ENCODE measurements at places on chromosomes 12 and 14.

- no peak for DNase-seq
Observed at GRCh38 chr14:74763803-74764531, 851 bp downstream of the YLPM1 start.

DNA sequence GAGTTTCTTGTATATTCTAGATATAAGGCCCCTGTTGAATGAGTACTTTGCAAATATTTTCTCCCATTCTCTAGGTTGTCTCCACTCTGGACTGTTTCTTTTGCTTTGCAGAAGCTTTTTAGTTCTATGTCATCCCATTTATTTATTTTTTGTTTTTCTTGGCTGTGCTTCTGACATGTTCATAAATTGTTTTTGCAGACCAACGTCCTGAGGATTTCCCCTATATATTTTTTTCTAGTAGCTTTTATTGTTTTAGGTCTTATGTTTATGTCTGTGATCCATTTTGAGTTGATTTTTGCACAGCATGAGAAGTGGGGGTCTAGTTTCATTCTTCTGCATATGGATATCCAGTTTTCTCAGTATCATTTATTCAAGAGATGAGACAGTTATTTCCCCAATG lies 70.4 kb upstream of the BTG1 start:
- no peak for DNase-seq

- DNase-seq = no peak
Observed at GRCh38 chr12:92462527-92462926, 240.3 kb upstream of the PLEKHG7 start.

GRCh38 chr12:132343294-132344004 lies 14.1 kb upstream of the GALNT9 start:
- no peak for DNase-seq

DNA sequence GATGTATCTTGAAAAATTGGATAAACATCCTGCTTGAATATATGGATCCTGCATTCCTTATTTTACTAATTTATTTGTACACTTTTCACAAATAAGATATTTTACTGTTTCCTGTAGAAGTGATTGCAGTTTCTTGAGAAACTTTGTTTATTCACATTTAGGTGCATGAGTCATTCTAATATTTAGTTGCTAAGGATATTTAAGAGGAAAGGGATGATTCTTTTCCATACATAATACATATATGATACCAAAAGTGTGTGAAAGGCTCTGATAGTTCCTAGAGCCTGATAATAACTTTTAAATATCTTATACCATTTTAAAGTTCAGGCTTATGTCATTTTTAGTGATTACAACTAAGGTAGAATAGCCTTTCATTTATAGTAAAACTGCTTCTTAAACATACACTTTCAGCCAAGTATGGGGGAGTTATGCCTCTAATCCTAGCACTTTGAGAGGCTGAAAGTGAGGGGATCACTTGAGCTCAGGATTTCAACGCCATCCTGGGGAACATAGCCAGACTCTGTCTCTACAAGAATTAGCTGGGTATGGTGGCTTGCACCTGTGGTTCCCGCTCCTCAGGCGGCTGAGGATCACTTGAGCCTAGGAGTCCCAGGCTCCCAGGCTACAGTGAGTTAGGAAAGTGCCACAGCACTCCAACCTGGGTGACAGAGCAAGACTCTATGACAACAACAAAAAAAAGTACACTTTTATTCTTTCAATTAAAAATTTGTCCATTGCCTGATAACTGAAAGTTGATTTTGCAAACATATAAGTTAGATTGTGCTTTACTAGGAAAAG lies 262.6 kb upstream of the LRIG3 start:
- DNase-seq = no peak

- DNase-seq = no peak
Observed at GRCh38 chr12:51932218-51933076, 19.1 kb upstream of the ACVR1B start.

- no peak for DNase-seq
Observed at GRCh38 chr14:50622978-50623377, 45.1 kb downstream of the SAV1 start.

DNA sequence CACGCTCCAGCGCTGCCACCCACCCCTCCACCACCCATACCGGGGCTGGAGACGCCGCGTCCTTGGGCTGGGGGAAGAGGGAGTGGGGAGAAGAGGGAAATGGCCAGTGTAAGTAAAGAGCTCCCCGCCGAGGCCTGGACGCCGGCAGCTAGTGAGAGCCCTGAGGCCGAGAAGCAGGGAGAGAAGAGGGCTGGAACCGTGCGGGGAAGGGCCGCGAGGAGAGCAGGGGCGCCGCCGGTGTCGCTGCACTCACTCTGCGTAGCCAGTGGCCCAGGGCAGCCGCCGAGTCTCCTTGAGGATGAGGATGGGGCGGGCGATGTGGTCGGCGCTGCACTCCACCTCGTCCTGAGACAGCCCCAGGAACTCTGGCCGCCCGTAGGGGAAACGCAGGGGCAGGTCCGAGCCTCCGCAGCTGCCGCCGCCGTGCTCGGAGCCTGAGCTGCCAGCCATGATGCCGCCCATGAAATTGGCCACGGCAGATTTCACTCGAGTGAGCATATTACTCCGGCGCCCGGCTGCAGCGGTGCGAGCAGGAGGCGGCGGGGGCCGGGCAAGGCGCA lies 631 bp downstream of the PPM1H start:
- no peak for DNase-seq

DNA sequence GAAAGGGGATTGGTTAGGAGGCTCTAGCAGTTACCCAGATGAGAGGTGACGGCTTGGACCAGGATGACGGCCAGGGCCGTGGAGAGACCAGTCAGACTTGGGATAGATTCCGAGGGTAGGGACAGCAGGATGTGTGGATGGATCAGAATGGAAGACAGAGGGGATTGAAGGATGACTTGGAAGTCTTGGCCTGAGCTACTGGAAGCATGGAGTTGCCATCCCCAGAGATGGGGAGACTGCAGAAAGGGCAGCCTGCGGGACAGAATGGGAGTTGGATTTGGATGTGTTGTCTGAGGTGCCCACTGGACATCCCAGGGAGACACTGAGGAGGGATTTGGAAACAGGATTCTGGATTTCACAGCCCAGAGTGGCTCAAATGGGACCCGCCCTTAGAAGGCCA lies 102.3 kb downstream of the CALM1 start:
- DNase-seq = no peak

DNA sequence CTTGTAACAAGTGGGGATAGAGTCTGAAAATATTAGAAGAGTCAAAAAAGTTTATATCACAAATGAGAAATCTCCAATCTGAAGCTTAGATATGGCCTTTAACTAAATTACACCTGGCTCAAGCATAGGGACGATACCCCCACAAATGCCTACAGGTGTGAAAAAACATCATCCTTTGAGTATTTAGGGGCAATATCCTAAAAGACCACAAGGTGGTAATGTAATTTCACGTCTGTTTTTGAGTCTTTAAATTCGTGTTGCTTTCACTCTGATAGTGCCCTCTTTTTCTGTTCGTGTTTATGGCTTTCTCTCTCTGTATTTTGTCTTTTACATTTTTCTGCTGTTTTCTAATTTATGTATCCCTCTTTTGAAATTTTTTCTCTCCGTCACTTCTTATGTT lies 84.3 kb downstream of the ETNK1 start:
- no peak for DNase-seq

DNA sequence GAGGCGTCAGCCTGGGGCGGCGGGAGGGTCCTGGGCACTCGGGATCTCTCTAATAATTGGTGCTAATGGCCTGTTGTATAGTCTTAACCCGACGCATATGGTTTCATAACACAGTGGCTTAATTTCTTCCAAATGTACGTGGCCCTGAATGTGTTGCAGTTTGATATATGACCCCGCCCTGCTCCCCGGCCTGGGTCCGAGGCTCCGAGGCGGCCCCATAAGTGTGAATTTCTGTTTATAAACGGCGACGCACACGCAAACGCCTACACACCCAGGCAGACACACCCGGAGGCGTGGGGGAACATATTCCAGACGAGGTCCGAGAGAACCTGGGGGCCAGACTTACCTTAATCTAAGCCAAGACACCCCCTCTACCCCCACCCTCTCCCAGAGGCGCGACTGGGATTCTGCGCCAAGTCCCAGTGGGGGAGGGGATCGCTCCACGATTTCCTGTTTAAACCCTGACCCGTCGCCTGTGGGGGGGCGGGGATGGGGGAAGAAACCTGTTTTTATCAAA lies 9.7 kb upstream of the HOXC6 start:
- no peak for DNase-seq

DNA sequence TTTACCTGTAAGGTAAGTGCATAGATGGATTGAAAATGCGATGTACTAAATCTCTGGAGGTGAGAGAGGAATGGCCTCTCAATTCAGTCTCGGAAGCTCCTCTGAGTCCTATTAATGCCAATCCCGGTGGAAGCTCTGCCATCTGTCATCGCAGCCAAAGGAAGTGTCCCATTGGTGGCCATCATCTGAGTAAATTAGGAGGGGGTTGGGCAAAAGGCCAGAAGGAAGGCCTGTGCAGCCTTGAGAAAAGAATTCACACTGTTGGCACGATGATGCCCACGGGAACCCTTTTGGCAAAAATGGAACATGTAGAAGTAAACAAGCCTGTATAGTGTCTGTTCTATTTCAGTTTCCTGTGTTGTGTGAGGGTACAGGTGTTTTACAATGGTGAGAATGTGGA lies 494.8 kb downstream of the NELL2 start:
- no peak for DNase-seq

All from activated CD8-positive, alpha-beta memory T cell treated with anti-CD3 and anti-CD28 coated beads for 4 hours (primary cell).